ENCODE measurements at places on chromosomes 13 and 19.

GRCh38 chr13:59663707-59664106, 500.0 kb downstream of the DIAPH3 start:
- no peak for DNase-seq

DNA sequence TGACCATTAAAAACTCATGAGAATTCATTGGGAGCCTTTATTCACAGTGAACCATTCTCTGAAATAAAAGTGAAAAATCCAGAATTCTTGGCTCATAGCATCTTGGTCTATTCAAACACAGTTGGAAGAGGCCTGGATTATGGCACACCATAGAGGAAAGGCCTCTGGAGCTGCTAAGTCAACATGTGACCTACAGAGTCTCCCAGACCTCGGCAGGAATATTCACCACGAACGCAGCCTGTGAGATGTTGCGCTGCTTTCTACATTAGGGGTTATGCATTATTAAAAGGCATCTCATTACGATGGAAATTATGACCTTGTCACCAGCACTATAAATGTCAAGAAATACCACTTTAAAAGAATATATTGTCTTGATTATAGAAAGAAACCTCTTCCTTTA, 132.6 kb downstream of the EFNB2 start:
- no peak for DNase-seq

DNA sequence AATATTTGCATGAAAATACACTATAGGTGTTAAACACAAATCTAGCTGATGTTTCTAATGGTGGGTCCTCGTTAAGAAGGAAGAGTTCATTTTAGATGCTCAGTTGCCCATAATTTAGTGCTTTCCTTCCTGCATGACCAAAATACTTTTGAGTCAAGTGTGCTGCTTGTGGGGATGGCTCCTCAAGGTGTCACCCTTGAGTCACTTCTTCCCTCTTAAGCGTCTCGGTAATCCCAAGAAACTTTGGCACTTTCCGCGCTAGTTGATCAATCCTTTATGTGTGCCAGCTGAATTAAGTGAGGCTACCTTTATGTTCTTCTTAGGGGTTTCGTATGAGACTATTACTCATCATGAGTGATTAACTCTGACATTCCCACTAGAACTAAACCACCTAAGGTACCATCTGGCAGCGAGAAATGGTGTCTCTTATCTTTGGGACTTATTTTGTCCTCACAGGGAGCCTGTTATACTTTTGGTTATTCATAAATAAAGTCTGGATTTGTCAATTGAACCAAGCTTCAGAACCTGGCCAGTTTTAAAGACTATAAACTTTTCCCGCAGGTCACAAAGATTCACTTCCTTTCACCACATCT, 106.8 kb downstream of the NHLRC3 start:
- peak; percentile 12 for DNase-seq

- DNase-seq = no peak
Measured at GRCh38 chr13:24381541-24382265, 72.3 kb downstream of the C1QTNF9 start.

DNA sequence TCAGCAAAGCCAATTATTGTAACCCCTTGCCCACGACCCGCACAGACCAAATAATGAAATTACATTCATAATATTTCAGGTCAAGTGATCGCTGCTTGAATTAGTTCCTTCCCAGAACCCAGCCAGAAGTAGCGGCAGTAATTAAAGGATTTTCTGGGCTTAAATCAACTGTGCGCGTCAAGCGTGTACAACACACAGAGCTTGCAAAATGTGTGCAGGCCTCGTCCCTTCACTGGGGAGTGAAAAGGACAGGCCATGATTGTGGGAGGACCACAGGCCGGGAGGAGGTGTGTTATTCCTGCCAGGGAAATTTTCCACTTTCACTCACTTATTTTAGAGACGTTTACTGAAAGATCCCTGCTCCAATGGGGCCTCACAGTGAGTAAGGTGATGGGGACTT, 84.9 kb downstream of the CHST8 start:
- DNase-seq = no peak

GRCh38 chr19:52716522-52716921, 18.3 kb downstream of the ZNF611 start:
- no peak for DNase-seq

DNA sequence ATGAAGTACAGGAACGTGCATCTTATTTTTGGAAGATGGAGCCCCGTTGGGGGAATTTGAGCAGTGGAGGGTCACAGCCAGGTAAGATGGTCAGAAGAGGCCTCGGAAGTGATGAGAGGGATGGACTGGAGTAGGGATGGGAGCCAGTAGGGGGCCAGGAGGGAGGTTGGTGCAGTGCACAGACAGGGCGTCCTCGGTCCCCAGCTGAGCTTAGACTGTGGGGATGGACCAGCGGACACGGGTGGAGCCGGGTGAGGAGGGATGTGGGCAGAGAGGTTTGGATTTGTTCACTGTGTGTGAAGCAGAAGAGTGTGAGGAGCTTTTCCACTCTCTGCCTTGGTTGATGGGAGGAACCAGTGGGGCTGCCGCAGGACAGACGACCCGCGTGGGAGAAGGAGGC, 10.6 kb downstream of the RPS9 start:
- no peak for DNase-seq

DNA sequence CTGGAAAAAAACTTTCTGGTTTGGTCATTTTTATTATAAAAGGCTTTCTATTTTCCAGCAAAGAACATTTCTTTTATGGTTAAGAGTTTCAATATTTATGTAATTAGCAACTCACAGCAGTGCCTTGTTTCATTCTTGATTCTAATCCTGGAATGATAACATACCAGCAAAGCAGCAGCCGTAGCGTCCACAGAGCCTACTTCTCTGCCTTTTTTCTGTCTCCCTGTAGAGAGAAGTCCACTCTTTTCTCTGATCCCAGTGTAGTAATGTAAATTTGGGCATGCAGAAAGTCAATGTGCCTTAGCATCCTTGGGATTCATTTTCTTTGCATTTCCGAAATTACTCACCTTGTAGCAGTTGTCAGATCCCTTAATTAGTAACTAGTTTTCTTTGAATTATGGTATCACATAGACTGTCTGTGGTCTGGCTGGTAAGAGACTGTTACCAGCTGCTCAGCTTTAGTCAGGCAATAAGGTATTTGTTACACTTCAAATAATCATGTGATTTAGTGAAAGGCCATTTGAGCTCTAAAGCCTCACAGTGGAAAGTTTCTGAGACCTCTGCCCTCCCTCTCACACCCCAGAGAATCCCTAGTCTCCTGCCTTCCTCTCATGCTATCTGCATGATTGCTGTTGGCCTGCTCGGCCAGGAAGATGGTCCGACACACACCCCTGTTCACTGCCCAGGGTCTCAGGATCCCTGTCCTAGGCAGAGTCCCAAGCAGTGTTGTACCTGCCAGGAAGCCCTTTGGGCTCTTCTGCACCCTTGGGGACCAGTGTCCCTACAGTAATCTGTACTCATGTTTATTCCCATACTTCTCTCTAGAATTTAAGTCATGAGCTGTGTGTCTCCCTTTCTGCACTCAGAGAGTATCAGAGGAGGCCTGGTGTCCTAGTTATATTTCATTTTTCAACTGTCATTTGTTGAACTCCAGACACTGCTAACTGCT, 86.3 kb downstream of the LRCH1 start:
- no peak for DNase-seq

GRCh38 chr19:8641221-8641907, 10.9 kb downstream of the NFILZ start:
- no peak for DNase-seq

GRCh38 chr13:43128504-43128961, 105.1 kb downstream of the DNAJC15 start:
- DNase-seq = no peak

DNA sequence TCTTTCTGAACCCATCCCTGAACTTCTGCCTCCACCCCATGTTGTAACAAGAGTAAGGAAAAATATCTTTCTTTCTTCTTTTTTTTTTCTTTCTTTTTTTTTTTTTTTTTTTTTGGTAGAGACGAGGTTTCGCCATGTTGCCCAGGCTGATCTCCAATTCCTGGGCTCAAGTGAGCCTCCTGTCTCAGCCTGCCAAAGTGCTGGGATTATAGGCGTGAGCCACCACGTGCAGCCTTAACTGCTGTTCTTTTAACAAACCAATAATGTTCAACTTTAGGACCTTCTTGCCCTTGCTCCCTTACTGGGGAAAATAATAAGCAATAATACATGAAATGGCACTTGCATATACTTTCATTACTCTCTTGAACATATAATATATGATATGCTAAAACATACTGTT, 19.6 kb downstream of the GPR183 start:
- no peak for DNase-seq

GRCh38 chr13:46378411-46378810, 8.6 kb downstream of the RUBCNL start:
- no peak for DNase-seq

DNA sequence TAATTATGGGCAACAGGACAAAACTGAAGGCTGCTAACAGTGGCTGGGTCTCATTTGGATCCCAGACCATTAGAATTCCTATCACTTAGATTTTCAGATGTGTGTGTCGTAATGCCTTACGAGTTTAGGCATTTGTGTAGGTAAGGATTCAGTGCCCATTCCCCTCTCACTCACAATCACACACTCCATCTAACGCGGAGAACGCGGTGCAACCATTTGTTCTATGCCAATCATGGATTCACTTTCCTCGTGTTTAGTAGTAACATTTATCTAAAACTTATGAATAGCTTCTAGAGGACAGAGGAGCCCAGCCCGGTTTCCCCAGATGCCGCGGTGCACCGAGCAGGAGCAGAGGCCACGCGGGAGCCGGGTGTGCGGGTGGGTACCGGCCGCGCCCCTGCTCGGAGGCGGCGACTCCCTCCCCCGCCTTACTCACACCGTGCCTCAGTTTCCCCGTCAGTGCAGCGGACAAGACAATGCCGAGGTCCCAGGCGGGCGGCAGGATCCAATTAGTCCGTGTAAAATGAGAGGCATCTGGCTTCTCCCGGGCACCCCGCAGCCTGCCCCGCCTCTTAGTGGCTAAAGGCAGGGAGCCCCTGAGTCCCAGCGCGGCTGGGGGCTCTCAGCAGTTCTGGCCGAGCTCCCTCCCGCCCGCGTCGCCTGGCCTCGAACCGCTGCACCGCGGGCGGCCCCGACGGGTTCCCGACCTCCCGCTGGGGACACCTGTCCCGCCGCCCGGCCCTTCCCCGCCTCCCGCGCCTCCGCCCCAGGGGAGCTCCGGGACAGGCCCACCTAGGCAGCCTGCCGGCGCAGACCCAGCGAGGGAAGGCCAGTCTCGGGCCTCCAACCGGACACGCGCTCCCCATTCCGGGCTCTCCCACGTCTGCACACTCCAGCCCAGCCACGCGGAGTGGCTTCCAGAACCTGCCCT, 5.9 kb upstream of the C1QTNF9B start:
- DNase-seq = no peak

DNA sequence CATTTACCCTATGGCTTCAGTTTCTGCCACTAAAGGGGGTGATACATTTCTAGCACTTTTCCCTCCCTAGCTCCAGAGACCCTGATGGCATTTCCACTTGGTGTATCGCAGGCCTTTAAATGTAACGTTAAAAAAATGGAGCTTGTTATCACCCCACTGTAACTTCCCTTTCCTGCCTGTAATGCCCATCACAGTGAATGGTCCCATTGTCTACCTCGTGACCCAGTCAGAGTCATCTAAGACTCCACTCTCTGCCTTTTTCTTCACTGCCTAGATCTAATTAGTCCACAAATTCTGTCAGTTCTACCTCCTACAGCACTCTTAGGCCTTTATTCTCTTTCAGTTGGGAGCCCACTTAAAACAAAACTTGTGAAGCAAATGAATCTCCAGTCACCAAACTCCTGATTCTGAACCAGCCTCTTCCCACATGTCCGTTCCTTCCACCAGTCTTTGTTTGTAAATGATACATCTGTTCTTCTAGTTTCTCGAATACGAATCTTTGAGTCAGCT, 64.8 kb downstream of the NHLRC3 start:
- no peak for DNase-seq

DNA sequence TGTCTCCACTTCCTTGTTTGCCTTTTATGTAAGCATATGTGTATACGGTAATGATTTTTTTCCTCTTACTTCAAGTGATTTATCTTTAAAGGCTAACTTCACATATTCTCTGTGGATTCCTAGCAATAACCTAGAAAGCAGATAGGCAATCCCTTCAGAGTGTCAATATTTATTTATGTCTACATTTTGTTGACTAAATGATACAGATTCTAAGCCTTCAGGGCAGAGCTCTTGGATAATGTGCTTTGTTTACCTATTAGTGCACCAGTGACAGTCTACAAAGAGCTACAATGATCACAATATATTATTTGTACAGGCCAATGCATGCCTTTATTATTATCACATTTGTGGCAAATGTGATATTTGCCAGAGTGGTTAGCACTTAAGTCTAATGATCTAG, 406.2 kb downstream of the EFNB2 start:
- no peak for DNase-seq

- DNase-seq = peak; percentile 45
Measured at GRCh38 chr13:24038405-24038804, 122.1 kb upstream of the SPATA13 start.

DNA sequence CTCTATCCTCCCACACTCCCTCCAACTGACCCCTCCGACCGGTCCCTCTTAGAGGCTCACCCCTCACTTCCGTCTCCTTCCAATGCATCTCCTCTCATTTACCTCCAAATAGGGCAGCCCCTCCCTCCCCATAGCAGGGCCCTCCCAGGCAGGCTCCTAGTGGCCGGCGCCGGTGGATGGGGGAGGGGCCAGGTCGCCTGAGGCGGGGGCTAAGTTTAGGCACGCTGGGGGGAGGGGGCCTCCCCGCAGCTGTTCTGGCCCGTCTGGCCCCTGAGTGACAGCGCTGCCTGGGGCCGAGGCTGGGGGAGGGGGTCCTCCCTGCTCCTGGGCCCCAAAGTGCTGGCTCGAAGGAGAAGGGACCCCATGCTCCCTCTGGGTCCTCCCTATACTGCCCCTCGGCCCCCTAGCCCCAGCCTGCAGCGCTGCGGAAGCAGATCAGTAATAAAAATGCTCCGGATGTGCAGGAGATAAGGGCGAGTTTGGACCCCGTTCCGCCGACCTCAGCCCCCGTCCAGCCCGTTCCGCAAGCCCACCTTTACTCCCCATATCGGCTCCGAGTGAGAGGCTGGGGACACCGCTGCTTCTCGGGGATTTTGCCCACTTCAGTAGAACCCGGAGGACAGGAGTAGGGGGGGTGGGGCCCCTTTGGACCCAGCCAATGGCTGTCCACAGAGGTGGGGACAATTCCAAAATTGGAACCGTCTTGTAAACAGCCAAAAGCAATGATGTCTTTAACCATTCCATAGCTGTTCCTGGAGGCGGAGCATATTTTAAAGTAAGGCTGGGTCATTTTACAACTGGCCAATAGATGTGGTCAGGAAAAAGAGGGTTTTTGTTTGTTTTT, 4.0 kb downstream of the RTN2 start:
- no peak for DNase-seq

GRCh38 chr13:43141685-43142084, 118.3 kb downstream of the DNAJC15 start:
- DNase-seq = no peak

- peak; percentile 94 for DNase-seq
Measured at GRCh38 chr13:23375001-23375971, 58.2 kb downstream of the SACS start.

- DNase-seq = no peak
Measured at GRCh38 chr19:53094754-53095575, 8.3 kb downstream of the ZNF160 start.

DNA sequence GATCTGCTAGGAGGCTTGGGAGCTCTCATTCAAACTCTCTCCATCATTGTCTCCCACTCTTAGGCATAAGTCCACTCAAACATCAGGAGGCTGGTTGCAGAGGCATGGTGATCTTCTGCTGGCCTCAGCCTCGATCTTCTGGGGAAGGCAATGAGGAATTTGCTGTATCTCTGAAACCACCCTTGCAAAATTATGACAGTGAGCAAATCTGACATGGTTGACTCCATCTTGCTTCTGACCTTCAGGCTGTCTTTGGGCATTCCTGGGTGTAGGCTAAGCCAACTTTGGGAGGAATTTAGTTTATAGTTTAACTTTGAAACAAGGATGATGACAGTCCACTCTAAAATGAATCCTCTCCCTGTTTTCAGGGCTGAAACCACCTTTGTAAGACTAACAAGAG, 84.1 kb upstream of the ABCC4 start:
- DNase-seq = no peak
